ENCODE measurements at places on chromosomes 16 and 17.

GRCh38 chr16:9518051-9518450, 426.6 kb downstream of the HAPSTR1 start:
- DNase-seq = no peak

DNA sequence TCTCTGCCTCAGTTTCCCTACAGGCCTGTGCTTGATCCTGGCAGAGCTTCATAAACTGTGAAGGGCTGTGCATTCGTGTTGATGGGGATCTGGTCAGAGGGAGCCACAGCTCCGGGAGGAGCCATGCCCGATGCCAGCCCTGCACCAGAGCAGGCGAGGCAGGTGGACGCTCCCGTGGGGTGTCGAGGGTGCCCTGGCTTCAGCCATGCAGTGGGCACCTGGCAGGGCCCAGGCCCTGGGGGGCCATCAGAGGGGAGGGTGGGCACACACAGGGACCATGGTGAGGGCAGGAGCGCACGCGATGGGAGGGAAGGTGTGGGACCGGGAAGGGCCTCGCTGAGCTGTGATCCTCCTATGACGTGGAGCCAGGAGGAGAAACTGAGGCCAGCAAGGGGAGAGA, 22.0 kb downstream of the ZFPM1 start:
- no peak for DNase-seq

DNA sequence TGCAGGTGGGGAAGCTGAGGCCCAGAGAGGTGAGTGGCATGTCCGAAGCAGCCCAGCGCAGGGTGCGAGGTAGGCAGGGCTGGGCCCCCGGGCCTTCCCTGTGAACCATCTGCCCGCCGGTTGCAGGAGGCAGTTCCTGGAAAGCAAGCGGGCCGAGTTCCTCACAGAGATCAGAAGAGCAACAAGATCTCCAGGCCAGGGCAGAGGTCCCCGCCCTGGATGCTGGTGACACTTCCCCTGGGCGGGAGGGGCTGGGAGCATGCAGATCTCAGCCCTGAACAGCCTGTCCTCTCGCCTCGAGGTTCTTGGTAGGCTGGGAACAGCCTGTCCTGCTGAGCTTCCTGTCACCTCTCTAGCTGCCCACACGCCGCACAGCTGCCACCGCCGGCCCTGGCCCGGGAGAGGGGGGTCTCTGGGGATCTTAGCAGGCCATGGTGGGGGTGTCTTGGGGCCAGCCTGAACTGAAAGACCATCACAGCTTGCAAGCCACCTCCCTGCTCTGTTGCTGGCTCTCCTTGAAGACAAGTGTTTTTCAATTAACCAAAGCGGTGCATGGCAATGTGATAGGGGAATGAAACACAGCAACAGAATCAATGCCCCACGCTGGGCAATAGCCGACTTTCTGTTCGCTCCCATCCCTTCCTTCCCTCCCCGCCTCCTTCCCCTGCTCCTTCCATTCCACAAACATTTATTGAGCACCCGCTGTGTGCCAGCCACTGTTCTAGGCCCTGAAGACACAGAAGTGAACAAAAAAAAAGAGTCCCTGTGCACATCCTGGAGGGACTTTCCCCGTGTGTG, 31.7 kb downstream of the SOCS1 start:
- peak; percentile 64 for DNase-seq

DNA sequence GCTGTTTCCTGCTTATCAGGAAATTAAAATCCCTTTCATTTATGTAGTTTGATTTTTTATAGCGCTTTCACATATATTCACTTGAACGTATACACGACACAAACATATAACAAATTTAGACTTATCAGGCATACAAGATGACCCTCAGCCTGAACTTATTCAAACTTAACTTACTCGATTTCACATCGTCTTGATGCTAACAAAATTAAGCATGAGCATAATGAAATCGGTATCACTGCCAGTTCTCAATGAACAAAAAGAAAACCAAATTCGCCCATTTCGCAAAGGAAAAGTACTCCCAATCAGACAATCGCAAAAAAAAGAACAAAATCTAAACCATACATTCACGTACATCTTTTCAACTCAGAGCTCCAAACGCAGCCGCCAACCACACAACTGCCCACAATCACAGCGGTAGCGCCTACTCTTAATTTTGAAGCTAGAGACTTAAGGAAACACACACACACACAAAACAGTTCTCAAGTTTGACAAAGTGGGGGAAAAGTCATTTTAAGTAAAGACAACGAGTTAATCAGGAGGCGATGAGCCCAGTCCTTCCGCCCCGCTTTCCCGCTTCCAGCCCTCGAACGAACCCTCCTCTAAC, 1.1 kb downstream of the GJC1 start:
- no peak for DNase-seq

- no peak for DNase-seq
These were observed 120.6 kb upstream of the TNRC6C start for GRCh38 chr17:77837917-77838316.

GRCh38 chr17:7579834-7580603, 581 bp downstream of the CD68 start:
- DNase-seq = no peak

- no peak for DNase-seq
These were observed 18.8 kb upstream of the LASP1NB start for GRCh38 chr17:38906460-38907228.

- DNase-seq = no peak
These were observed 8.3 kb downstream of the TEX2 start for GRCh38 chr17:64254755-64255154.

DNA sequence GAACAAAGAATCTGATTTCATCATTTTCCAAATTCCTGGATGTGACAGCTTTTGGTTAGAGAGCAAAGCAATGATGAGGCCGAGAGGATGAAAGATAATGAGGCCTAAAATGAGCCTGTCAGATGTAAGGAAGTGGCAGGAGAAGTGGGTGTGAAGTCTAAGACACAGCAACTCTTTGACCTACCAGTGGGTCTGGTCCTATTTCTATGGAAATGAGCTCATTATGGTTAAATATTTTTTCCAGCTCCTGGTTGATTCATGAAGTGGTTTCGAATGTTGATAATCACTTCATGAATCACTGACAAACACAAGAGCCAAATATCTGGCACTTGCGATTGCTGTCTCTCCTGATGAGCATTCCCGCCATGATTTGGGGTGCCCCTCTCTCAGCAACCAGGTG, 273.3 kb upstream of the CDH5 start:
- DNase-seq = no peak

- DNase-seq = no peak
These were observed 360.7 kb downstream of the PMP22 start for GRCh38 chr17:14904386-14904785.

DNA sequence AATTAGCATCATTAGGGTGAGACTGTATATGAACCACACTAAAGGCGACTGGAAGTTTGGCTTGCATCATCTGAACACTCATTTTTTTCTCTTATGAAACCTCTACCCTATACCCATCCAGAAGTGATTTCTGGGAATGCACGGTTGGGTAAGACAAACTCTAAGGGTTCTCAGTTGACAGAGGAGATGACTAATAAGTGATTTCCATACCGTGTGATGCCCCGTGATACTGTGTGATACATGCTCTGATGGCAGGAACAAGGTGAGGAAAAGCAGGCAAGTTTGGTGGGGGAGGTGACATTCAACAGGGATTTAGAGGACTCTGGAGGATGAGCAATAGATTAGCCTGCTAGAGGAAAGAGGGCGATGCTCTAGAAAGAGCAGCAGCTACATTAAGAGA, 156.4 kb upstream of the CCL2 start:
- DNase-seq = no peak

DNA sequence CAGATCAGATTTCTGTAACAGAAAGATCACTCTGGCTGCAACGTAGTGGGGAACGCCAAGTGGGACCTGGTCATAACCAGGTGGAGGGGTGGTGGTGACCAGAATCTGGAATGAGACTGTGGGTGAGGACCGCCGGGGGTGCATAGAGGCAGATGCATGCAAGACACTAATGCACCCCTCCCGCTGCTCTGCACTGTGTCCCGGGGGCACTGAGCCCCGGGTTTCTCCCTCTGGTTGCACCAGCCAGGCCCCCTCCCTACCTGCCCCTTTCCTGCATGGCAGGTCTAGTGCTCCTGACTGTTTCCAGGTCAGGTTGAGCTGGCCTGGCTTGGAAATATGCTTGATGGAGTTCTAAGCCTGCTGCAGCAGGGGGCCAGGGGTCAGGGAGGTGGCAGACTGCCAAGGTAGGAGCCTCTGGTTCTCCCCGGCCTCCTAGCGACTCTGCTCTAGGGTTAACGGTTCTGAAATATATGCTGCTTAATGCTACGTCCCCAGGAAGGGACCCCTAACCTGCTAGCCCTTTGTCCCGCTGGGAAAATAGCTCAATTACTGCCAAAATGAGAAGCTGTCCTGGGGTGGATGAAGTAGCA, 94.3 kb downstream of the SDK2 start:
- DNase-seq = no peak

DNA sequence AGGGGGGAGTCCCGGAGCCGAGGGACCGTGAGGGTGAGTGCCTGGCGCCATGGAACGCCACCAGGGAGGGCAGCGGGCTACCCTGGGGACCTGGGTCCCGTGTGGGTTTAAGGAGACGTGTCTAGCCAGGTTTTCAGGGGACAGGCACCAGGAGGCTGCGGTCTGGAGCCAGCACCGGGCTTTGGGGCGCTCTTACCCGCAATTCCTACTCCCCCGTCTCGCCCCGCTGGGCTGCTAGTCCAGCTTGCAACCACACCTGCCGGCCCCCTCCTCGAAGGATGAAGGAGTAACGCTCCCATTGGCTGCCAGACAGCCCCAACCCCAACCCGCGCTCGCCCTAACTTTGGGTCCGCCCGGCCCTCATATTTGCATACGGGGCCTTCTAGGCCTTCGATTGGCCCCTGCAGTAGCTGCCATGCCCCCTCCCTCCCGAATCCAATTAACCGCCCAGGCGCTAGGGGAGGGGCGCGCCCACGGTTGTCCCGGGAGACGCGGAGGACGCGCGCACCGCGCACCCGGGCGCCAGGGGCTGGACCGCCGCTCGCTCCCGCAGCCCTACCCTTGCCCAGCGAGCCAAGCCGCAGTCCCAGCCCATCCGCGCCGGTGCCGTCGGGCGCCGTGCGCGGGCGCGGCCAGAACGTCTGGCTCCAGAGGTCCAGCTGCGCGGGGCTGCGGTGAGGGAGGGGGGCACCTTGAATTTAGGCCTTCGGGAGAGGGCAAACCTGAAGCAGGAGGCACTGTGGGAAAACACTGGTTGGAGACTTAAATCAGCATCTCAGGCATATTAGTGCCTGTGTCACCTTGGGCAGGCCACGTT, at the start of gene TTLL6:
Gene TTLL6, minus strand, starts transcription at position 456 of the 817 bp plus-strand sequence. Its CDS starts 157 bp downstream, at position 299.
- no peak for DNase-seq

DNA sequence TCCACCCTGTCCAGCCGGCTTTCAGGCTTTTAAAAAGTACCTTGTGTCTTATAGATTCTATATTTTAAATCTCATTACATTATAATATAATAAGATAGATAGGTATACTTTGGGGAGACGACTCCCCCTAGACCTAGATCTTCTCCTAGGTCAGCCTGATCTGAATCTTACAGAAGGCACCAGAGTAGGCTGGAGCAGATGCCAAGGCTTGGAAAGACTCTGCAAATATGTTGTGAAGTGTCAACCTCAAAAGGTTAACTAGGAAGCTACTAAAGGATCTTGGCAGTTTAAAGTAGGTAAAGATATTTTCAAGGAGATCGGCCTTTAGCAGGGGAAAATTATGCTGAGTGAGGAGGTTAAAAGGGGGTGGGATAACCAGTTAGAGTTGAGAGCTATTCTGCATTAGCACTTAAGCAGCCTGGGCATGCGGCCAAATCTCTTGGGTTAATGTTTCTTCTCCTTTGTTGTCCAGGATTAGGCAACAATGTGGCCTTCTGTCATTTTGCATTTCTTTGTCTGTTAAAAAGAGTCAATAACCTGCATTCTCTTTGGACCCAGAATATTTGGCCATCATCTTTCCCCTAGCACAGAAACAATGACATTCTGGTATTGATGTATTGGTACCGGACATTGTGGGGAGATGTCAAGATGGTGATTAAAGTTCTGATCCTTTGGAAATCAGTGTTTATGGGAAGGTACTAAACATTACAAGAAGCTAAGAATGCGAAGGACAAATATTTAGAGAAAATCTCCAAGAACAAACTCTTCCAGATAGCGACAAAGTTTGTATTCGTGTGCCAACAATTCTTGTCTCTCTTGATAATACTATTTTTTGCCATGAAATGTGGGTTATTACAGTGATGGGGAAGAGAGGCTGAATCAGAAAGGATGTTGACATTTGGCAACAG, 51.2 kb upstream of the DHX40 start:
- no peak for DNase-seq

- DNase-seq = no peak
These were observed 219.0 kb downstream of the FTO start for GRCh38 chr16:53922807-53923571.

GRCh38 chr17:19003543-19004420, 782 bp downstream of the FAM83G start:
- DNase-seq = no peak

GRCh38 chr17:40457369-40457768, 14.1 kb downstream of the IGFBP4 start:
- no peak for DNase-seq

GRCh38 chr16:69563605-69564580, 1.9 kb upstream of the NFAT5 start:
- DNase-seq = no peak

DNA sequence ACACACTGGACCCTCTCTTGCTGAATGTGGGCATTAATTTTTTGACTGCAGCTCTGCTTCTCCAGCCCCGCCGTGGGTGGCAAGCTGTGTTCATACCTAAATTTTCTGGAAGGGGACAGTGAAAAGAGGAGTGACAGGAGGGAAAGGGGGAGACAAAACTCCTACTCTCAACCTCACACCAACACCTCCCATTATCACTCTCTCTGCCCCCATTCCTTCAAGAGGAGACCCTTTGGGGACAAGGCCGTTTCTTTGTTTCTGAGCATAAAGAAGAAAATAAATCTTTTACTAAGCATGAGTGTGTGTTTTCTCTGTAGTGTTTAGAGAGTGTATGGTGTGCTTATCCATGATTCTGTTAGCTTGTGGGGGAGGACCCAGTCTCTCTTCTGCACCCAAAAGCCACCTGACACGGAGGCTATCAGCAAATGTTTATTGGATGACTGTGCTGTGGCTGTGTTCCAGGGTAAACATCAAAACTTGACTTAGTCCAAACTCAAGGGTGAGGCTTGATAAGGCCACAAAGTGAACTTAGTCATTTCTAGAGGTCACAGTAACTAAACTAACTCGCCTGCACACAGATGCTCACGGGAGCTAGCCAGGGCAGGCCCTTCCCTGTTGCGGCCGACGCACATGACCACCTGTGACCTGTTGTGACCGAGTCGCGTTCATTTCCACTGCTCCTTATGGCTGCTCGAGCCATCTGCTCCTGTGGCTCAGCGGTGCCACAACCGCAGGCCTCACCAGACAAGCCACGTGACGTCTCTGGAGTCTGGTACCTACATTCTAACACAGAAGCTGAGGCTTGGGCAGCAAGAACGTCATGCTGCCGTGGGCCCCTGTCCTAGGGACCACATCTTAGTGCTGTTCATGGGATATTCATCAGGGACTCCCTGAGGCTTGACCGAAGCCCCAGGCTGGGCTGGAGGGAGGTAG, 9.8 kb upstream of the MED11 start:
- no peak for DNase-seq

DNA sequence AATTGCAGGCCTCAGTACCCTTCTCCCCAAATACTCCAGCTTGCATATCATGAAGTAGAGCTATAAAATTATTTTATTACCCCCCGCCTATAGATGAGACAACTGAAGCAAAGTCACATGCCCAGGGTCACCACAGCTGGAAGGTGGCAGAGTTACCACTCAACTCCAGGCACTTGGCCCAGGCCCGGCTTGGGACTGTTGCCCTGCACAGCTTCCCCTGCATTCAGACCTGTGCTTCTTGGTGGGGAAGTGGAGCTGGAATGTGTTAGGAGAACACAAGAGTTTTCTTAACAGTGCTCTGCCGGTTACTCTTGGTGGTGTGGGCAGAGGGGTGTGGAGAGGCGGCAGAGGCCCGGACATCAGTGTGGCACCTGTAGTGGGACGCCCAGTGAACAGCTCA, 149.3 kb downstream of the SOCS1 start:
- DNase-seq = no peak

- no peak for DNase-seq
These were observed 658 bp downstream of the CACNG4 start for GRCh38 chr17:66964930-66965800.
